ENCODE measurements at places on chromosomes 5 and 9.

GRCh38 chr5:95808013-95808685 lies 14.4 kb downstream of the GLRX start:
- no peak for DNase-seq

- DNase-seq, result no peak
These were observed 52.3 kb upstream of the CNTLN start for GRCh38 chr9:17082343-17083064.

GRCh38 chr5:79990205-79990597 lies 861 bp downstream of the MTX3 start:
- no peak for DNase-seq

- no peak for DNase-seq
These were observed 375.7 kb upstream of the CCNH start for GRCh38 chr5:87788416-87788815.

DNA sequence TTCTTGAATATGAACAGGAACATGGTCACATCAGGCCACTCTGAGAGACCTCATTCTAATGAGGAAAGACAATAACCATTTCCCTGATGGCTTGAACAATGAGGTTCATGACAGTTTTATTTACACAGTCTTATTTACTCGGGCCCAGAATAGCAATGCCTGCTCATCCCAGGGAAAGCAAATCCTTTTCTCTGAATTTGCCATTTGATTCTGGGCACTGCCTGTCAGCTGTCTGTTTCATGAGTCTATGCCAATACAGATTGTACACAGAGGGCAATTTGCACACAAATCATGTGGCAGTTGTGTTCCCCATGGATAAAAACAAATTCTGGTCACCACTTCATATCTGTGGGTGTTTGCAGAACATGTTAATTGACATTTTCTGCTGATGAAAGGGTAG lies 492.5 kb downstream of the ACTL7B start:
- DNase-seq, result no peak

DNA sequence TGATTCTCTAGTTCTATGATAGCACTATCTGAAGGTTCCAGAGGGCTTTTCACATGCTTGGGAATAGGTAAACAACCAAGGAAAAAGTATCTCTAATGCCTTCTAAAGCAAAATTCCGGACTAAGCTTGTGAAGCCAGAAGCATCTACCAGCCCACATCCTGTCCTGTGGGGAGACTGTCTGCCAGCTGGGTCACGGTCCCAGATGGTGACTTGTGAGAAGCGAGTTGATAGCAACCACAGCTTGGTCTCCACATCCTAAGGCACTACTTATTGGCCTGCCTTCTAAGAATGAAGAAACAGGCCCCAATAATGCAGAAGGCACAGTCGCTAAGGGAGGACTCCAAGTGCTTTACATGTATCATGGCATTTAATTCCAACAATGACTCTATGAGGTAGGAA lies 184.1 kb upstream of the ADRA1B start:
- DNase-seq, result no peak

GRCh38 chr5:129664336-129664937 lies 83.5 kb upstream of the MINAR2 start:
- DNase-seq, result no peak

DNA sequence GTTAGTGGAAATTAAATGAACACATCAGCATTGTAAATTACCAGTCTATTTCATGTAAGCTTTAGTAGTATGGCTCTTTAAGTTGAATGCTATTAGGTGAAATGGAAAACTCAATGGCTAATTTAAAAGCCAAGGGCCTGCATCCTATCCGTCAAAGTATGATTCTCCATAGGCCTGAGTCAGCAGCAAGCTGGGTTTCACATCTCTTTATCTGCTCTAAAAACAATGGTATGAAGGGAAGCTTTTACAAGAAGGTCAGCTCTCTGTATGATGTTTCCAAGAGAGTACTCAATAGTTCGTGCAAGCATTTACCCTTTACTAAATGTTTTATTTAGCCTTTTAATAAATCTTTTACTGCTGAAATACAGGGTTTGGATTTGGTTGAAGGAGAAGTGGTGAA lies 62.8 kb downstream of the MAP1B start:
- no peak for DNase-seq

DNA sequence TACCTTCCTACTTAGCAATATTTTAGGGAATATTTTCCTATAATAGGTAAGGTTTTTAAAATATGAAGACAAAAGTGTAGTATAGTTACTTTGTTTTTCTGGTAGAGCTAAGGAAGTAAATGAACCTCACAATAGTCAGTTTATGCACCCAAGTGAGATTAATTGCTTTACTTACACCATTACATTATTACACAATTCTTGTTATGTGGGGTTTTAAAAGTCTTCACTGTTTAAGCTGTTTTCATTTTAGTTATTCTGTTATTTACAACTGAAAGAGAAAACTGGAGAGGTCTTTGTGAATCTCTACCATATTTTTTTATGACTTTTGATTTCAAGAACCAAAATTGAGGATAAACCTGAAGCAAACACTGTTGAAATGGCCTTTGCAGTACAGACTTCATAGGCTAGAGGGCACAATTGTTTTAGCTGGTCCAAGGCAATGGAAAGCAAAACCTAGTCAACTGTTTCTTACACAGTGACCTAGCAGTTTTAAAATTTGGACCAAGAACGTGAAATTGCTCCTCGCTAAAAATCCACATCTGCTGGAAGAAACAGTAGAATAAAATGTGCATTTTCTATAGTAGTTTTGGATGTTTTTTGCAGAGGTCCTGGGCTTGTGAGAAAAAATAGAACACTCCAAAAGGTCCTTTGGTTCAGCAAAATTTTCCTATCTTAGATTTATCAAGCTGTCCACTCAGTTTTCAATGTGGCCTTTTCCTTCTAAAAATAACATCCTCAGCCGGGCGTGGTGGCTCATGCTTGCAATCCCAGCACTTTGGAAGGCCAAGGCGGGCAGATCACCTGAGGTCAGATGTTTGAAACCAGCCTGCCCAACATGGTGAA lies 66.4 kb upstream of the FER start:
- DNase-seq, result no peak

Data from NCI-H2081 treated with DMSO at 0.1 percent for 48 hours (cell line).